Activated T-helper 1 cell treated with anti-CD3 and anti-CD28 coated beads, Interleukin-2, amount 50 U/mL, for 16 hours (primary cell): ENCODE measurements at places on chromosomes 2 and 18.

GRCh38 chr2:199302851-199303250 lies 154.9 kb downstream of the SATB2 start:
- DNase-seq: no peak

DNA sequence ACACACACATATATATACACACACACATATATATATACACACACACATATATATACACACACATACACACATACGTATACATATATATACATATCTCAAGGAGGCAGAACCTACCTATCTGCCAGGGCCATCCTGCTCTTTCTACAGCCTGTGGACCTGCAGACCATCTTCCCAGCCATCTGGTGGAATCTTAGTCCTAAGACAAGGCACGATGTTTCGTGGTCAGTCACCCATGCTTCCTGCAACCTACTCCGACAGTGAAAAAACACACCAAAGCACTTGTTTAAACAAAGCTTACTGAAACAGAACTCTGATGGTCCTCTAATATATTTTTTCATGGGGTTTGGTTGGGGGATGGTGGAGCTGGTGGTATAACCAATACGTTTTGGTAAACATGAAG lies 164.2 kb upstream of the ZNF521 start:
- DNase-seq: no peak

DNA sequence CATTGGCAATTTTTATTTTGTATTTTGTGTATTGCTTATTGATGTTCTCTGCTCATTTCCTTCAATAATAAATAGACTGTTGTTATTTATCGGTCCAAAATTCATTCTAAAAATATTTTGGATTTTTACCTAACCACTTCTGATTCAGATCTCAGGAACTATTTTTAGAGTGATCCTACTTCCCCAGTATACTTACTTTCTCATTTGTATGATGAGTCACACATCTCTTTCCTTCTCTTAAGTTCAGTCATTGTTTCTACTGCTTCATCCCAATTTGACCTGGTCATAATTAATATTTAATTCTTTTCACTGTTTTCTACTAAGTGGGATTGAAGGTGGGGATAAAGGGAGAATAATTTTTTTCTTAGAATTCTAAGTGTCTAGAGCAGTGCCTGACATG lies 75.1 kb downstream of the AGPS start:
- no peak for DNase-seq

GRCh38 chr18:74951165-74951760 lies 257.7 kb downstream of the PTGR3 start:
- DNase-seq: no peak

DNA sequence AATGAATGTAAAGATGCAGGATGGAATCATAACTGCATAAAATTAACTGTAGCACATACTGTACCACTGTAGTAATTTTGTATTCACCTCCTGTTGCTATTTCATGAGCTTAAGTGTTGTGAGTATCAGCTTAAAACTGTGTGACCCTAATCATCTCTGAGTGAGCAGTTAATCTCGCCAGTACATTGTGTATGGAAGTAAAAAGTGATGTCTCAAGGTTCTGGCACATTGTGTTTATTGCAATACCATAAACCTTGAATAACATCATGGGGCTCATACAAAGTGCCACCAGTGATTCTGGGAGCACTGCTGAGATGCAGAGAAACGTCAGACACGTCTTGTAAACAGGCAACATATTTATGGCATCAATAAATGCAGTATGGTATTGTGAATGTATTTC lies 124.5 kb downstream of the PMAIP1 start:
- DNase-seq: no peak

DNA sequence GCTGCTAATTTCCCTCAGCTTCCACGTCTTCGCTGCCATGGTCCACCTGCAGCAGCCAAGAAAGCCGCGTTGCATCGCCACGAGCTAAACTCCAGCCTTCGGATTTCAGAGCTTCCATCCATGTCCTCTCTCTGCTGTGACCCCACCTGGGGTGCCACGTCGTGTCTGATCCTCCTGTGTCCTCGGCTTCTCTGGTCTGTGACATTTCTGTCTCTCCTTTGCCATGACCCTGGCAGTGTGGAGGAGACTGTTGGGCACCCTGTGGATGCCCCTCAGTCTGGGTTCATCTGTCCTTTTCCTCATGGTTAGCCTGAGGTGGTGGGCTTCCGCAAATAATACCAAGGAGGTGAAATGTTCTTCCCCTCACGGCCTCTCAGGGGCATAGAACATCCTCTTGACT lies 106.8 kb downstream of the RTP5 start:
- no peak for DNase-seq

DNA sequence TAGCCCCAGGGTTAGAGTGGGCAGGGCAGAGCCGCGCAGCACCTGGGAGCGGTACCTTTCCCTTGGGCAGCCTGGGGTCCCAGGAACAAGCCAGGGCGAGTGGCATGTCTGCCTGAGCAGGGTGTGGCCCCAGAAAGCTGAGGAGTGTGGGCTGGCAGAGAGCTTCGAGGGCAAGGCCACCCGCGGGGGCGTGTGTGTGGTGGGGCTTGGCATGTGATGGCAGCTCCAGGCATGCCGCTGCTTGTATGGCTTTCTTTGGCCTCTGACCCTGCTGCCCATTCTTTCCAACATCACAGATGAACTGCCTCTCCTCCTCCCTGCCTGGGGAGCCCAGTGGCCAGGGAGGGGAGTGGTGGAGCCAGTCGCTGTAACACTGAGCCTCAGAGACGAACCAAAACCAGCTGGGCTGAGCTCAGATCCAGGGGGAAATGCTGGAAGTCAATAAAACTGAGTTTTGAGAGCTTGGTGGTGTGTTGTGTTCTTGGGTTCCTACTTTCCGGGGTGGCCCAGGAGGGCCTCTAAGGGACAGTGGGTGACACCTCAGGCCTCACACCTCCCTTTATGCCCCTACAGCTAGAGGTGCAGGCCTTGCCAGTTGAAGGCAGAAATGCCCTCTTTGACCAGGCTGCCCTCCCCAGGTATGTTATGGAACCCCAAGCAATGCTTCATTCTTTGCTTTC lies 7.4 kb downstream of the DNAJB2 start:
- no peak for DNase-seq

DNA sequence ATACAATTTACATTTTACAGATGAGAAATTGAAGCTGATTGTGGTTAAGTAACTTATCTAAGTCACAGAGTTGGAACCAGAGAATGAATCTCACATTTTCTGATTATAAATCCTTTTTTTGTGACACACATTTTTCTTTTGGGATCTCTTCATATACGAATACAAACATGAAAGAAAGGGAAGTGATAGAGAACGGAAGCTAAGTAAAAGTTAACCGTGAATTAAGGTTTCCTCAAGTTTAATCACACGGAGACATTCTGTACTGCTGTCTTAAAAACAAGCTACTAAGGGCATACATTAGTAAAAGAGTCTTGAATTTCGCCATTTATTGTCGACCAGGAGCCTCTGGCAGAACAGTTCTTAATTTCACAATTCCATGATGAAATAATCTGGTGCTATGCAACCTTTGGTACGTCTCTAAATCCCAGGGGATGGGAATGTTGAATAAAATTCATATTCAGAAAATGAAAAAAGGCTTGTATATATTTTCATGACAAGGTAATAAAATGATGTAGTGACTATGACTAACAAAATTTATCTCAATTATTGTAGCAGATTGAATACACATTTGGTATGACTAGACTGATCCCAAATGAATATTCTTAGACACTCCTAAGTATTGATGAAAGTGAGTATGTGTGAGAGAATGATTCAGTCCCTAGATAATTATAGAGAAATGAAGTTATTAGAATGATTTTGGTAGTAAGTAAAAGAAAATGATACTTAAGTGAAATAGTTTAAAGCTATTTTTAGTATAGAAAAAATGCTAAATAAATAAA lies 40.3 kb upstream of the ZSWIM2 start:
- DNase-seq: no peak

GRCh38 chr18:40687399-40687798 lies 1267.6 kb upstream of the PIK3C3 start:
- DNase-seq: no peak

- no peak for DNase-seq
These were observed 19.5 kb downstream of the BOLA3 start for GRCh38 chr2:74128206-74128605.

DNA sequence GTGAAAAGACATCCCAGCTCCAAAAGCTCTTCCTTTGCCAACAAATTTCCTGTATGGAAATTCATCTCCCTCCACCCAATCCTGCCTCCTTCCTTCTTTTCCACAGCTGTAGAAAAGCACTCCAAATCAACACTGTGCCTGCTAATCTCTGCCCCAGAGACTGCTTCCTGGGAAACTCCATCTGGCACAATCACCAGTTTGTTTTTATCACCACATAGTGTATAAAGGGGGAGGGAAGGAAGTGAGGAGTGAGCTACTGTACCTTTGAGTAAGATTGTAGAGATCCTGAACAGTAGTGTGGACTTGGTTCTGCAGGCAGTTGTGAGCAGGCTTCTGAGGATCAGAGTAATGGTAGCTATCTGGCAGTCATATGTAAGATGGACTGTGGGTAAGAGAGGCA lies 14.7 kb upstream of the FAM237A start:
- DNase-seq: no peak

DNA sequence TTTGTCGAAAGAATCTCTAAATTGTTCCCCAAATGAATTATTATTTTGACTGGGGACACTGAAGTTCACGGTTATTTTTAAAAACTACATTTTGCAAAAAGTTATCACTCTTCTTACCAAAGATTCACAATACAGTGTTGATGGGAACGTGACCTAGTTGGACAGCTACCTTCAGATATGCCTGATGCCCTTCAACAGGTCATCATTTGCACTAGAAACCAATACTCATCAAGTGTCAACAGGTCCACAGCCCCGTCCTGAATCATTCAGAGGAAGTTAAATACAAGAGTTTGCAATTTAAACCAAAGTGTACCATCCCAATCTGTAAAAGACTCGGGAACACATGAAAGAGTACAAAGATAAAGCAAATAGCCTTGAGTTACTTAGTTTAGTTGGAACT lies 28.3 kb downstream of the BCL2 start:
- DNase-seq: no peak

- DNase-seq: no peak
These were observed 5.3 kb downstream of the RNF138 start for GRCh38 chr18:32096946-32097345.

DNA sequence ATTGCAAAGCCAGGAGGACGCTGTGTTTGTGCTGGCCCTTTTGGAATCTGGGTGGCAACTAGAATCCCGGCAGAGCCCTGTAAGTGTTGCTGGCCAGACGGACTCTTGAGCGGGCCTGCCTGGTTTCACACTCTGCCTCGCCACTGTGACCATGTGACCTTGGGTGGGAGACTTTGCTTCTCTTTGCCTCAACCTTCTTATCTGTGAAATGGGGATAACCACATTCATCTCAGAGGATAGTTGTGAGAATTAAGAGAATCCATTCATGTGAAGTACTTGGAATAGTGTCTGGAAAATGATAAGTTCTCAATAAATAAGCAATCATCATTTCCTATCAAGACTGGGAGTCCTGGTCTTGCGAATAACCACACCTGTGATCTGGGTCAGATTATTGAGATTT lies 105.6 kb downstream of the LIPG start:
- no peak for DNase-seq

DNA sequence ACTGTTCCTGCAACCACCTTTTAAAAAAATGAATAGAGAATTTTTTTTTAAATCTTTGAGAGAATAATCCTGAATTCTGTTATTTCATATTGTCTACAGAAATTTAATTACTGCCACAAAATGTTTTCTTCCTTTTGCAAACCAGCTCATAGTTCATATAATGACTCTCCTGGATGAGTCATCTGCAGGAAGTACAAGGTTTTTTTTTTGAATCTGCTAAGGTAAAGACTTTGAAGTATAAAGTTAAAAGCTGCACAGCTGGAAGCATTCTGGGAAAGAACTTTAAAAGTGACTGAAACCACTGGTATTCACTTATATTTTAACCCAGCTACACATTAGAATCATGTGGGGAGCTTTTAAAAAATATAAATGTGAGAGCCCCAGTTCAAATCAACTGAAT lies 25.4 kb downstream of the SESTD1 start:
- DNase-seq: no peak
